ENCODE measurements at places on chromosomes 1 and 21.

- no peak for DNase-seq
Observed at GRCh38 chr1:45205011-45205909, 1.1 kb downstream of the ZSWIM5 start.

DNA sequence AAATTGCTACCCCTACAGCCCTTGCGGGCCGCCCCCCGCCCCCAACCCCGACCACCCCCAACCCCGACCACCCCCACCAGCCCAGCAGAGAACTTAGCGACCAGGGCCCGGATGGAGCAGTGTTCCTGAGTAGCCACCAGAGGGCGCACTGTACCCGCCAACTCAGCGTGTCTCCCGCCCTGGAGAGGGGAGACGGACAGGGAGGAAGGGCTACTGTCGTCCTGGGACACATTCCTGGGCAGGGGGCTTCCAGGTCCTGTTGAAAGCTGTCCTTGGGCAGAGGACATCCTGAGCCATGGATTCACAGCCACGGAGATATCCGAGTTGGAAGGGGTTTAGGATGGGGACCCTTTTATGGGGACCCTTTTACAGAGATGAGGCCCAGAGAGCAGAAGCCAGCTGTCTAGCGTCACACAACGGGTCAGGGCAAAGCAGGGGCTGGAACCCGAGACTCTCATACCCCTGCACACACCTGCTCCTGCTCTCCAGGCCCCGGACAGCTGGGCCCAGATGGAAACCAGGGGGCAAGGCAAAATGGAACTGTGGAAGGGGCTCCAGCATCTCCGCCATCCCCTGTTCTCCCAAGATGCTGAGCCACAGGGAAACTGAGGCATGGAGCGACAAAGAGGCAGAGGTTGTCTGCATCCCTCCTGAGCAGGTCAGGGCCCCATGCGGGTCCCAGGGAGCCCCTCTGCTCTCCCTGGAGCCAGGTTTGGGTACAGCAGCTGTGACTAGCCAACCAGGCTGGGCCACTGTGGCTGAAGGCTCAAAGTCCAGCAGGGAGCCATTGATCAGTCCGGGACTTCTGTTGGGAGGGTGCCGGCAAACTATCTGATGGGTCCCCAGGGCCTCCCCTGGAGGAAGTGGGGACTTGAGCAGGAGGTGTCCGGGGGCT, 25.0 kb upstream of the LAPTM5 start:
- no peak for DNase-seq

DNA sequence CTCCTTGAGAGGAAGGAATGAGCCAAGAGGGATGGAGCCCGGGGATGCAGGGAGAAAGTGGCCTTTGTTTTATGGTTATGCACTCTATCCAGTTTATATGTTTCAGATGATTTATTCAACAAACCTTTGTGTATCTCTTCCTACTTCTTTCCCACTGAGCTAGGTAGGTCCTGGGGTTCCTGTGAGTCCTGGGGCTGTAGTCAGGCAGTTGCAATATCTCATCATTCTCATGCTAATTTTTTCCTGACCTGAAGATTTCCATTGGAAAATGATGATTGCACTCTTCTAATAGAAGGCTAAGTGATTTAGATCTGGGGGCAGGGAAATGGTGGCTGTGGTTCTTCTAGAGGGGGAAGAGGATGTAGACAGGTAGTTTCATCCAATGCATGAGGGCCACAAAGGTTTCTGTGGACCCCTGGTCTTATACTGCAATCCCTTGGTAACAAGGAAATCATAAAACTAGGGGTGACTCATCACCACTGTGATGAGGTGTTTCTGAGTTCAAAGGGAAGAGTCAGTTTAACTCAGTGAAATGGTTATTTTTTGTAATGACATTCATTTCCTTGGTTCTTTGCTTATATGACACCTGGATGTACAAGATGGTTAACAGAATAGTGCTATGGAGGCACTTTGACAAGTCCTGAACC, 20.2 kb downstream of the B3GALT5 start:
- no peak for DNase-seq

DNA sequence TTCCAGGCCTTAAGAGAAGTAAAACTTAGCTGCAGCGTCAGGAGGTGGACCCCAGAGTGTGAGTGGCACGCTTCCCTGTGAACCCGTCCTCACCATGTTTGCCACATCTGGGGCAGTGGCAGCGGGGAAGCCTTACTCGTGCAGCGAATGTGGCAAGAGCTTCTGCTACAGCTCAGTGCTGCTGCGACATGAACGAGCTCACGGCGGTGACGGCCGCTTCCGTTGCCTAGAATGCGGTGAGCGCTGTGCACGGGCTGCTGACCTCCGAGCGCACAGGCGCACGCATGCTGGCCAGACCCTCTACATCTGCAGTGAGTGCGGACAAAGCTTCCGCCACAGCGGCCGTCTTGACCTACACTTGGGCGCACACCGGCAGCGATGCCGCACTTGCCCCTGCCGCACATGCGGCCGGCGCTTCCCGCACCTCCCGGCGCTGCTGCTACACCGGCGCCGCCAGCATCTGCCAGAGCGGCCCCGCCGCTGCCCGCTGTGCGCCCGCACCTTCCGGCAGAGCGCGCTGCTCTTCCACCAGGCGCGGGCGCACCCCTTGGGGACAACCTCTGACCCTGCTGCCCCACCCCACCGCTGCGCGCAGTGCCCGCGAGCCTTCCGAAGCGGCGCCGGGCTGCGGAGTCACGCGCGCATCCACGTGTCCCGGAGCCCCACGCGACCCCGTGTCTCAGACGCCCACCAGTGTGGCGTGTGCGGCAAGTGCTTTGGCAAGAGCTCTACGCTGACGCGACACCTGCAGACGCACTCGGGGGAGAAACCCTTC, 9.3 kb downstream of the ZNF672 start:
- no peak for DNase-seq

DNA sequence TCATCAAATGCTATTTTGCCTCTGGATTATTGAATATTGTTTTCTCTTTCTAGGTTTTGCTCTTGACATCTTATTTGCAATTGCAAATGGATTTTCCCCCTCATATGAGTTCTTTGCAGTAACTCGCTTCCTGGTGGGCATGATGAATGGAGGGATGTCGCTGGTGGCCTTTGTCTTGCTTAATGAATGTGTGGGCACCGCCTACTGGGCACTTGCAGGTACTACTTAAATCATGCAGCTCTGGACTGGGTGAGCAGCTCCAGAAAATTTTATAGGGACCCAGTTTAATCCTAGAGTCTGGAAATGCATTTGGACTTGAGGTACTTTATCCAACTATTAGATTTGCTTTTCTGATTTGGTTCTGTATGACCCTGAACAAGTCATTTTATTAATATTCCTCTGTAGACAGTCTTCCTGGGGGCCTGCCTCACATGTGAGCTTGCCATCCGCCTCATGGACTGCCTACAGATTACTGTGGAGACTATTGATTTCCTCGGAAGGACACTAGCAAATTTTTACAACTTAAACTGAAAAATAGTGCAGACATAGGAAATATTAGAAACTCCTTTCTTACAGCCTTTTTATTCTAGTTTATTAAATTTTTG, 44.5 kb downstream of the SLC22A15 start:
- DNase-seq: no peak

DNA sequence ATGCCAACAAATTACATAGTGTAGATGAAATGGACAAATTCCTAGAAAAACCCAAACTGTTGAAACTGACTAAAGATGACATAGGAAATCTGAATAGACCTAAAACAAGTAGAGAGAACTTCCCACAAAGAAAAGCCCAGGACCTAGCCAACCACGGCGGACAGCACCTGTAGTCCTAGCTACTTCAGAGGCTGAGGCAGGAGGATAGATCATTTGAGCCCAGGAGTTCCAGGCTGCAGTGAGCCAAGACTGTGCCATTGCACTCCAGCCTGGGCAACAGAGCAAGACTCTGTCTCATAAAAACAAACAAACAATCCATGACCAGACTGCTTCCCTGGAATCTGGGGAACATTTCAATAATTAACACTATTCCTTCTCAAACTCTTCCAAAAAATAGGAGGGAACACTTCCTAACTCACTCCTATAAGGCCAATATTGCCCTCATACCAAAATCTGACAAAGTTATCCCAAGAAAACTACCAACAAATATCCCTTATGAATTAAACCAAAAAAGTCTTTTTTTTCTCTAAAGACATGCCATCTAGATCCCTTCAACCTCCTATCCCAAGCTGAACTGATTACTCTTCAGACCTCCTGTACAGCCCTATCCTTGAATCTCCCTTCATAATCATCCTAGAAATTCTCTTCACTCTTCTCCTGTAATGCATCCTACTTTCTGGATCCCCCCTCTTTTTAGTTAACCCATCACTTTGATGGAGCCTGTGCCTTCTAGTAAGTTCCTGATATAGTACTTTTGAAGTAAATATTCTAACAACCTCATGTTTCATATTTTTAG, 15.5 kb downstream of the ZNF644 start:
- no peak for DNase-seq

DNA sequence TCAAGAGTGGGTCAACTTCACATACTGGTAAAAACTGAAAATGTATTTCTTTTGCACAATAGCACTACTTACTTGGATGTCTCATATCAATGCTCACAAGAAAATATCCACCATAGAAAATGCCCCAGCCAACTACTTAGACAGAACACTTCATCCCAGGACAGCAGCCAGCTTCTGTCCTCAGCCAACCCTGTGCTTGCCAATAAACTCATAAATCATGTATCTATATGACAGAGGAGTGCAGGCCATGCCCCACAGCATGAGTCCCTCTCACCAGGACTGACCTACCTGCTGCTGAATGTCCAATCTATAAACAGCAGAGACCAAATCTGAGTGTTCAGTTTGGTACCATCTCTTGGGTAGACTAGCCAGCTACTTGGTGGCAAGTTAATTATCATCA, 179.3 kb downstream of the OMA1 start:
- no peak for DNase-seq

DNA sequence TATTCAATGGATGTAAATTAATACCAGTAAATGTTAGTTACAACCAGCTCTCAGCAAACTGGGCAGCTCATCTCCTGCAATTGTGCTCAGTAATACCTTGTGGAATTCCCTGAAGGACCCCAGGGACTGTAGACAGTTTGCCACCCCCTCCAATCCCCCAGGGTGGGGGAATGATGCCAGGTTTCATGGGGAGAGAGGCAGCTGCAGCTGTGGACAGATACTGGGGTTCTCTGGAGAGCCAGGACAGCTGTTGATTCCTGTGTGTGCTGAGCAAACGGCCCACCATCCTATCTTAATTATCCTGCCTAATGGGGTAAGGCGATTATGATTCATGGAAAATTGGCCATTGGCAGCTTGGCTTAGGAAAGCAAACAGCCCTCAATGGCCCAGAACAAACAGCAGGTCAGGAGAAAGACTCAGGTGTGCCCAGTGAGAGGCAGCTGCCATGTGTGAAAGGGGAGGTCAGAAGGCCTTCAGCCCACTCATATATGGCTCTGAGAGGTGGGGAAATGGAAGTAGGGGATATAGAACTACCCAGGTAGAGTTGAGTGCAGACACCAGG, 148.9 kb upstream of the CTTNBP2NL start:
- DNase-seq: no peak

- DNase-seq: no peak
Observed at GRCh38 chr1:233097546-233097945, 147.1 kb downstream of the NTPCR start.

- no peak for DNase-seq
Observed at GRCh38 chr1:196977278-196977677, at the start of gene CFHR5. CFHR5 (plus strand) TSS chr1:196977556; CDS start chr1:196977665, 109 bp downstream.

- no peak for DNase-seq
Observed at GRCh38 chr1:179230251-179230650, 774 bp upstream of the ABL2 start.

All from esophagus squamous epithelium (tissue), 5 donors.